ENCODE measurements at places on chromosomes 16 and 17. TPM values are rescaled to one million over a fixed set of nuclear protein-coding genes. Genes with fewer than 3 reads are reported as not detected.
A peak's percentile ranks its signal among the peaks of the same experiment; 100 is the strongest.

Gene CD300E
- total RNA-seq = not detected

DNA sequence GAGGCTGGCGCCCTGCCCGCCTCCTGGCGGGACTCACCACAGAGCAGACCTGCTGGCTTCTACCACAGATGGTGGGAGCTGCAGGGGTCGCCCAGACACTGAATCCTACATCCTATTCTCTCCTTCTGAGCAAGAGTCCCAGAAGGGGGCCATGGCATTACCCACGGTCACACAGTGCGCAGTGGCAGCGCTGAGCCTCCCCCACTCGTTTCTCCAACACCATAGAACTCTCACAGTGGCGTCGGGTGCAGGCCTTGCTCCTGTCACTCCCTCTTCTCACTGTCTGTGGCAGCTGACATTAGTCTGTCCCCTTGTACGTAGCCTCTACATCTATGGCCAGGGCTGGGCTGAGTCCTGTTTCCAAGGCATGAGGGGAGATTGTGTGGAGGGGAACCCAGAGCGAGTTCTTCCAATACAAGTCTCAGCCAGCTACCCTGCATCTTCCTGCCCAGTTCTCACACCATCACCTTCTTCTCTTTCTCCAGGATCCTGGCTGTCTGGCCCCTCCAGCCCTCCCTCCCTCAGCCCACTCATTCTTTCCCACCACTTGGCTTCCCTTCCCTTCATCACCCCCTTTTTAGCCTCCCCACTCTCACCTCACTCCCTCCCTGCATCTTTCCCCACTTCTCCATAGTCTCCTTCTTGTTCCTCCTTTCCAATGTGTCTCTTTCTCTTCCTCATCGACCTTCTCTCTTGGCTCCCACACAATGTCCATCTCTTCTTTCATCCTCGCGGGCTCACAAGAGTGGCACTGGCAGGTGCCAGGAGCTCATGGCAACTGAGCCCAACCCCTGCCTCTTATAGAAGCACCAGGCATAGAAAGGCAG, 5.9 kb downstream of the UBTF start:
- DNase-seq = no peak
- H3K27me3 ChIP-seq = no peaks in the 10 kb centered on the region
- H3K4me1 ChIP-seq = peaks cover 53% of the 10 kb centered on the region
- H3K4me3 ChIP-seq = peak overlapping the region; percentile 5

GRCh38 chr16:26051063-26051462, 359.3 kb downstream of the HS3ST4 start:
- no peaks in the 10 kb centered on the region for H3K36me3 ChIP-seq
- H3K4me1 ChIP-seq = no peaks in the 10 kb centered on the region
- no peak overlapping the region for H3K4me3 ChIP-seq

- no peak for DNase-seq
- peaks cover 4% of the 10 kb centered on the region for H3K36me3 ChIP-seq
- H3K4me1 ChIP-seq = no peaks in the 10 kb centered on the region
- H3K4me3 ChIP-seq = no peak overlapping the region
- H3K27me3 ChIP-seq = no peaks in the 10 kb centered on the region
Observed at GRCh38 chr17:74250324-74250995, 23.6 kb upstream of the DNAI2 start.

GRCh38 chr17:42975265-42975664, 4.6 kb downstream of the PTGES3L start:
- H3K36me3 ChIP-seq = no peaks in the 10 kb centered on the region
- H3K27ac ChIP-seq = no peak overlapping the region
- no peak for DNase-seq
- peaks cover 11% of the 10 kb centered on the region for H3K4me1 ChIP-seq

All from activated CD4-positive, alpha-beta T cell treated with anti-CD3 and anti-CD28 coated beads, Interleukin-2, amount 10 ng/mL, durations not matched to agents 24 days and 14 days (primary cell).